ENCODE measurements at places on chromosomes 7 and 10.

DNA sequence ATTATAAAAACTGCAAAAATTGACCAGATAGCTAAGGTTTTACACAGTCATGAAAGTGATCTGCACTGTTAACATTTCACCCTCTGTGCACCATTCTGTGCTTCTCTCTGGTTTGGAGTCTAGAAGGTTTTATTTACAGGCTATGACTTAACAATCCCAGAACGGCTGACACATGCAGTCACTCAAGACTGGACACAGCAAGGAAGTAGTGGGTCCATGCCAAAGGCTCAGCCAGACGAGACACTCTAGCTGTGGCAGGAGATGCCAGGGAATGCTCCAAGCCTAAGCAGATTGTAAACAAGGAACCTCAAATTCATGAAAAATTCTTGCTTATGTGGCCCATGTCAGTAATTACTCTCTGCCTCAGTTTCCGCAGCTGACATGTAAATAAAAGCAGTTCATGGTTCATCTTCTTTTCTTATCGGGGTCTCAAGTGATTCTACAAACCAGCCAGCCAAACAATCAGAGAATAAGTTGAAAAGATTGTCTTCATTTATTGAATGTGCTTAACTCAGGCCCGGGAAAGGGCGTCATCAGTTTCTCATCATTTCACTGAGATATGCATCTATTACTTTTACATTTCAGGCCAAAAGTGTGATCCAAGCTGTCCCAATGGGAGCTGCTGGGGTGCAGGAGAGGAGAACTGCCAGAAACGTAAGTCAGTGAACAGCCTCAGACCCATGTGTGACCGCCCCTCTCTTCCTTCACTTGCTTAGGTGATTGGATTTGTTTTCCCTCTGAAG is 132.1 kb downstream of the EGFR start:
- DNase-seq: no peak

DNA sequence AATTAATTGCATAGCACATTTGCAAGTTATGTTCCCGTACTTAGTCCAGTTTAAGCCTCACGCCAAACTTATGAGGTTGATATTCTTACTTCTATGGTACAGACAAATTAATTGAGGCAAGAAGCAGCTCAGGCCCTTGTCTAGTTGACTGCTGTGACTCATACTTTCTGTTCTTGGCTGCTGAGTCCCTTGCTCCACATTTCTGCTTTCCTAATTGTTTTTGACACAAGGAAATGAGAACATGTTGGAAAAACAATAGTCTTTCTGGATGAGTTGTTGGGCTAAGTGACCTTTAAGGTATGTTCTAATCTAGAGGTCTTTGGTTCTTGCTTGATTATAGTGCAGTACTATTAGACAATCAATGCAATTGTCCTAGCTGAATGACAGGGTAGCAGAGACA is 331.8 kb downstream of the NRG3 start:
- DNase-seq: no peak

DNA sequence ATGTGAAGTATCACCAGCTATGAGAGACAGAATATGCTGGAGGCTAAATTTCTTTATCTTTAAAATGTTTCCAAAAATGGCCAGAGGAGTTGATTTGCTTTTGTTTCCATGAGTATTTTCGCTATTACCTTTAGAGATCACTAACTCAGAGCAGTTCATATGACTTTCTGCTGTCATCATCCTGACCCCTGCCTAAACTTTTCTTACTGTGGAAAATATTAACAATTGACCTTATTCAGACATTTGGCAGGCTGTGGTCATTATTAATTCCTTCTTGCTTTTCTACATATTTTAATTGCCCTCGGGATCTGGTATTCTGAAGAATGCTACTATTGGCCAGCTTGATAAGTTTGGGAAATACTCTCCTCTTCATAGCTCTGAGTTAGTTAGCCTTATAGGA is 156.5 kb downstream of the EXOC4 start:
- DNase-seq: no peak

GRCh38 chr10:23351926-23352519 is 7.4 kb upstream of the C10orf67 start:
- DNase-seq: no peak

DNA sequence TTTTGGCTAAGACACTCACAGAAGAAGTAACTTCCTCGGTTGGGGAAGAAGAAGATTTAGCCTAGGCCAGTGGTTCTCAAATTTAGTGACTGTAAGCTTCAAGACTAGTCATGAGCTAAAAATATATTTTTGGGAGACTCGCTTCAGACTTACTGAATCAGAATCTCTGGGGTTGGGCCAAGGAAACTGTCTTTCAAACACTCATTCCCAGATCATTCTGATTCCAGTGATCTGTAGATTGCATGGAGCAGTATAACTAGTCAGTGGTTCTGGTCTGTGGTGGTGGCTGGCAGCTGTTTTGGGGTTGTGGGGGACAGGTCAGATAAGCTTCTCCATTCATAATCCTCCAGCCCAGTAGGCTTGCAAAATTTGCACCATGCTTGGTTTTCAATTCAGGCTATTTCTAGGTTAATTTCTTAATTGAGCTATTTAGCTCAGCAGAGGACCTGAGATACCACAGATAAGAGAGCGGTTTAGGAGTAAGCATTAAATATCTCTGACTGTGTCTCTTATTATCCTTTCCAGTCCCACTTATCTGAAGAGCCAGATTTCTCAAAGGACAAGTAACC is 3.8 kb upstream of the KAT6B start:
- DNase-seq: no peak

DNA sequence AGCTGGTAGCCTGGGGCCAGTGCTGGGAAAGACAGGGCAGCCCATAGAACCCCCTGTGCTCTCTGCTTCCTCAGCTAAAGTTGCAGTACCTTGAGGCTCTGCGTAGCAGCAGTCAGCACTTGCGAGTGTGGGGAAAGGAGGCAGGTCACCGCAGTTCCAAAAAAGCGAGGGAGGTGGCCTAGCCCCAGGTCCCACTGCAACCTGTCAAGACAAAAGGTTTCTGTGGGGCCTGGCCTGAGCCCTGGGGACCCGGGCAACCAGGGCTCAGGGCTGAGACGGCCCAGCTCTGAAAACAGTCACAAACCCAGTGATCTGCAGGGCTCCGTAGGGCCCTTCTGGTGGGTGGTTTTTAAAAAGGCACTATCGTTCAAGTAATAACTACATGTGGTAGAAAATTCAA is 19.5 kb downstream of the RRP12 start:
- no peak for DNase-seq

GRCh38 chr7:137462074-137462715 is 118.7 kb upstream of the PTN start:
- no peak for DNase-seq

DNA sequence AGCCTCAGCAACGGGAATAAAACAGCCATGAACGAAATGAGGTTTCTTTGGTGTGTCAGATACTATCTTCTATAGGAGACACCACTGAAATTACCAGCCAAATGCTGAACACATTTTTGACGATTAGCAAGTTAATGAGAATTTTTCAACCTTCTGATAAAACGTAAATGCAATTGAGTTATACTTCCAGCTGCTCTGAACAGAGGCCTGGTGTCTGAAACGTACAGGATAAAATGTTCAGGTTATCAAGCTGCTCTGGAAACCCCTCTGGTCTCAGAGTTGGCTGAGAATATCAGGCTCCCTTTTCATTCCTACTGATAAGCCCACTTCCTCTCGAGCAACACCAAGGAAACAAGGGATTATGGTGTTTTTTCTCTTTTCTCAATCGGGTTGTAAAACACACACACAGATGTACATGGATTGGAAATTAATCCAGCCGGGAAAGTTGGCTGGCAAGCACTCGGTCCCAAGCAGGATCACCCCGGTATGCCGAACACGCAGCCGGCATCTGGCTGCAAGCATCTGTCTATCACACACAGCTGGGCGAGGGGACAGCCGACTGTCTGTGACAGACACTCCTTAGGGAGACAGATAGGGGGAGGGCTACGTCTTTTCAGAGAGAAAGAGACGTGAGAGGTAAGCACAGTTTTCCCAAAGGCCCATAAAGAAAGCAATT is 171.8 kb downstream of the PRKAG2 start:
- no peak for DNase-seq

- no peak for DNase-seq
Measured at GRCh38 chr7:22295402-22296264, 61.3 kb downstream of the RAPGEF5 start.

- DNase-seq: no peak
Measured at GRCh38 chr10:119691726-119692125, 34.1 kb upstream of the INPP5F start.

GRCh38 chr7:6652446-6653011 is 15.4 kb downstream of the ZNF316 start:
- DNase-seq: no peak

DNA sequence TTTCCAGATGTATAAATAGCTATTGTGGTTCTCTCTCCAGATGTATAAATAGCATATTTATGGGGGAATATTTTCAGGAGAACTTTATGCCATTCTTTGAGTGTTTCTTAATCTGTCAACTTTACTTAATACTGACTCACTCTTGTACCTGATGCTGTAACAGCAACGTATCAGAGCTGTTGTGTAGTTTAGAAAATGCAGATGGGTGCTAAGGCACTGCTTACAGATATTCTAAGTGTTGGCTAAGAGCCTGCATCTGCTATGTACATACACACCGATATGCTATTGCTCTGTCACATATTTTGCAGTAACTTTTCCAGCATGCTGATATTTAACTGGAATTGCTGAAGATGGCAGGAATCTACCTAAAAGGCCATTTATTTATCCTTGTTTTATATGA is 71.9 kb downstream of the WDR37 start:
- DNase-seq: no peak

DNA sequence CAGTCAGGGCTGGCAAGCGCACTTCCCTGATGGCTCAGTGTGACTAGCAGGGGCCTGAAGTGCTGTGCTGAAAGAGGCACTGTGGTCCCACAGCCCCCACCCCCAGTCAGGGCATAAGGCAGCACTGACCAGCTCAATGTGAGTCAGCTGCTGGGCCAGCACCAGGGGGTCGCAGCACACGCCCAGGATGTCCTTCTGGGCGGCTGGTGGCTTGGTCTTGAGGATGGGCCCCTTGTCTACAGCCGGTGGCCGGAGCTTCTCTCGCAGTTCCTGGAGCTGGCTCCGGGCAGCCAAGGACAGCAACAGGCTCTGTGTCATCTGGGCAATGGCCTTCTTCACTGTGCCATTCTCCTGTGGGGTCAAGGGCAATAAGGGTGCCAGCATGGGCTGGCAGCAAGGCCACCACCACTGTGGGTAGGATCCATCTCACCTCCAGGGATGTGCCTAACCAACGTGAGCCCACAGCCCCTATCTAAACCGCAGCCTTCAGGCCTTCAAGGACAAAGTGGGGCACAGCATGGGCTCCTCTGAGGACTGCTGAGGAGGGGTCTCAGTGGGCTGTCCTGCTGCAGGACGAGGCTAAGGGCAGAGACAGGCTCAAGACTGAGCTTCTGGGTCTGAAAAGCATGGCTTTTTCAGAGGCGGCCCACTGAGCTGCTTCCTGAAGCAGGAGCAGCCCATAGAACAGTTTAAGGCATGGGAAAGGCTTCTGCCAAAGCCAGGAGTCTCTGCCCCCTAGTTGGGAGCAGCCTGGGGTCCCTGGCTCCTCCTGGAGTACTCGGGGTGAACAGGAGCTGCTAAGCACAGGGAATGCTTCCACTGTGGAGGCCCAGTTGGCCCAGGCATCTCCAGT is 62.5 kb downstream of the CSGALNACT2 start:
- DNase-seq: no peak

- no peak for DNase-seq
Measured at GRCh38 chr10:112580267-112580666, 133.3 kb downstream of the VTI1A start.

- no peak for DNase-seq
Measured at GRCh38 chr10:125548878-125549277, 134.1 kb downstream of the TEX36 start.

DNA sequence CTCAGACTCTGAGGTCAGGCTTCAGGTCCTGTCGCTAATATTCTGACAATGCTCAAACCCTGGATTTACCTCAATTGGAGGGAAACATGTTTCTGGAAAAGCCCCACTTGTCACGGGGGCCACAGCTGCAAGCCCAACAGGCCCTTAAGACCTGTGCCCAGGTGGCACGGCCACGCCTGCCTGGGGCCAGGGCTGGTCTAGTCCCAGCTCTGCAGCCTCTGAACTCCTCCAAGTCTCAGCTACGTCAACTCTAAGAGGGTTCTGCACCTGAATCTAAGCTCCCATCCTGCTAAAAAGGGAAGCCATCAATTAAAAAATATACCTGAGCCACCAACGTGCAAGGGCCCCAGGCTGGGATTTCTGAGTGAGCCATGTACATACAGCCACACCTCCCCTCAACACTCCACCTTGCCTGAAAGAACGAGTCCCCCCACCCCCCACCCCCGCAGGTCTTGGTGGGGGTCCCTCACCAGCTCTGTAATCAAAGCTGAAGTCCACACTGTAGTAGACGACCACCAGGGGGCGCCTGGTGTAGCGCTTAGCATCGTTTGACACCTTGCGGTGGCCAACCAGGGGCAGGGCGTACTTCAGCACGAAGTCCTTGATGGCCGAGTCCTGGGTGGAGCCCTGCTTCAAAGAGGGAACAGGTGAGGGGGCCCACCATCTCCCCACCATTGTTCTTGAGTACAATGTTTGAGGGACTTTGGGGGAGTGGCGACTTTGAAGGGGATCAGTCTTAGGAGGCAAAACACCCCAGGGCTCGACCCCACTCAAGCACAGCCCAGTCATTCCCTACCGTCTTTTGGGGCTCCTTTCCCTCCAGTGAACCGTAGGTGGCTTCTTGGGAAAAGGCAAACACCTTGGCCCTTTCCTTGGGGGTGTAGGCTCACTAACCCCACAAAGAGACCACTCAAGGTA is 22.6 kb downstream of the PDIA4 start:
- DNase-seq: no peak

DNA sequence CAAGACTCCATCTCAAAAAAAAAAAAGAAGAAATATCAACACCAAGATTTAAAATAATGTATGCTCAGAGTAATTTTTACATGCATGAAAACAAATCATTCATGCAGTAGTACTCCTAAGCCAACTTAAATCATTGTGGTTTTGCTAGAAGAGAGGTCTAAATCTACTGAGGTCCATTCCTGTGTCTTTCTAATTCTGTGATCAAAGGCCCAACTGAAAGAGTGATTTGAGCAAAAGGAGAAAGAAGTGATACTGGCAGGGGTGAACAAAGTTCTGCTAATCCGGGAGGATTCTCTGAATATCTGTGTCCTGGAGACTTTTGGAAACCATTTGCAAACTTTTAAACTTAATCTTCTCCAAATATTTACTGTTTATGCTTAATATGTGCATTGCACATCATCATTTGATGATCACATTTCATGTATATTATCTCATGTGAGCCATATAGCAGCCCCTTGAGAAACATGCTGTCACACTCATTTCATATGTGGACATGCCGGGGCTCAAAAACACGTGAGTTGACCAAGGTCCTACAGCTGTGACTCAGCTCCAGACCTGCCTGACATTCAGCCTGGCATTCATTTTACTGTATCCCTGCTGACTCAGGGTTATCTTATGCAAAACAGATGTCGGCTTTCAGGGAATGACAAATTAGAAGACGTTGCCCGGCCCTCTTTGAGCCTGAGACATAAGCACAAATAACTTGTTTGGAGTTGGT is 76.4 kb downstream of the FAM107B start:
- no peak for DNase-seq

DNA sequence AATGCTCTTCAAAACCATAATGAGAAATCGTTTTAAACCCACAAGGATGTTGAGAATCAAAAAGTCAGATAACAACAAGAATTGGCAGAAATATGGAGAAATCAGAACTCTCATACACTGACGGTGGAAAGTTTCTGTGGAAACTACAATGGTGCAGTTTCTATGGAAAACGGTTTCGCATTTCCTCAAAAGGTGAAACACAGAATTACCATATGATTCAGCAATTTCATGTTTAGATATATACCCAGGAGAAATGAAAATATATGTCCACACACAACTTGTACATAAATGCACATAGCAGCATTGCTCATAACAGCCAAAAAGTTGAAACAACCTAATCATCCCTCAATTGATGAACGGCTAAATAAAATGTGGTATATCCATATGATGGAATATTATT is 218.2 kb downstream of the ARL4A start:
- no peak for DNase-seq

Measured in astrocyte of the cerebellum (primary cell).